Stimulated activated CD4-positive, alpha-beta T cell treated with anti-CD3 and anti-CD28 coated beads, Interleukin-4, amount 100 ng/mL, for 48 hours (primary cell): ENCODE measurements at places on chromosomes 2 and 18.

GRCh38 chr2:214899751-214900150 lies 90.3 kb upstream of the BARD1 start:
- no peak for DNase-seq

GRCh38 chr18:63488160-63488559 lies 11.4 kb downstream of the SERPINB5 start:
- no peak for DNase-seq

DNA sequence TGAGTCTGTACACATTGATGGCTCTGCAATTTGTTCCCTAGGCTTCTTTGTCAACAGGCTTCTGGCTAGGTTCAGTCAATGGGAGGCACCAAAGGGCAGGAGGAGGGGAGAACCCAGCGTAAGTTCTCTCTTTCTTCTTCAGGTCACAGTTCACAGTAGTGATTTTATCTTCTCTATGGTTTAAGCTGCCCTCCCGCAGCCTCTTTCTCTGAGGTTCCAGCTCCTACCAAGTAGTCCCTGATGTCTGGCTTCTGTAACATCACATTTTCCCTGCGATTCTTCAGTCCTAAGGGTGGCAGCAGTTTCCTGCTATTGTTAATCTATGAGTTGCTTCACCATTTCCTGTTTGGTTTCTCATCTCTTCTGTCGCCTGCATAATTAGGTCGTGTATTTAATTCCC lies 107.4 kb downstream of the CPO start:
- DNase-seq = no peak

- DNase-seq = no peak
Observed at GRCh38 chr2:121334581-121335293, 49.7 kb upstream of the TFCP2L1 start.

DNA sequence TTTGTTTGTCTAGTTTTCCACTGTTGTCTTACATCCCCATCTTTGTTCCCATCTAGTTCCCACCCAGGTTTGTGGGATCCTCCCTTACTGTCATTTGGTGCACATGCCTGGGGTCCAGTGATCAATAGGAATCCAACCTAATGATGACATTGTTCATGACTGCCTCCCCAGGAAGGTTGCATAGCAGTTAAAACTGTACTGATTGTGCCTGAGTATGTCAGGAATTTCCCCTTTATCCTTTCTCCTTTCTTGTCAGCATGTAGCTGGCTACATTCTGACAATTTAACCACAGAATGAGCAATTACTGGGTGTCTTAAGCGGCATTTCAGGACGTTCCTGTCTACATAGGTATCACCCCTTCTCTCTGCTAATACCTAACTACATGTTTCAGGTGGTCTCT lies 653.0 kb downstream of the CNTNAP5 start:
- no peak for DNase-seq

DNA sequence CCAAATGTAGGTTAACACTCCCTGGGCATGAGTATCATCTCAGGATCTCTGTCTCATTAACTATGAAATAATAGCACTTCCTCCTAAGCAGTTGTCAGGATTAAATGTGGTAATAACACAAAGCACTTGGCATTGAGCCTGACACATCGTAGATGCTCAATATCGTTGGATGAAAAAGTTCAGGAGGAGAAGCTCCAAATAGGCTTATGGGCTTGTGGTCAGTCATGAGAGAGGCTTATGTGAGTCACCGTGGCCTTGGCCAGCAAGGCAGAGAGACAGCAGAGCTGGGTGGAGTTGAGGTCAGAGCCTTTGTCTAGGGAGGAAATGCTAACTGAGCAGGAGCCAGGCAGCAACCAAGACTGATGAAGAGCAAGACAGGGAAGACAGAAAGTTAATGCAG lies 68.3 kb upstream of the PPM1B start:
- DNase-seq = no peak

DNA sequence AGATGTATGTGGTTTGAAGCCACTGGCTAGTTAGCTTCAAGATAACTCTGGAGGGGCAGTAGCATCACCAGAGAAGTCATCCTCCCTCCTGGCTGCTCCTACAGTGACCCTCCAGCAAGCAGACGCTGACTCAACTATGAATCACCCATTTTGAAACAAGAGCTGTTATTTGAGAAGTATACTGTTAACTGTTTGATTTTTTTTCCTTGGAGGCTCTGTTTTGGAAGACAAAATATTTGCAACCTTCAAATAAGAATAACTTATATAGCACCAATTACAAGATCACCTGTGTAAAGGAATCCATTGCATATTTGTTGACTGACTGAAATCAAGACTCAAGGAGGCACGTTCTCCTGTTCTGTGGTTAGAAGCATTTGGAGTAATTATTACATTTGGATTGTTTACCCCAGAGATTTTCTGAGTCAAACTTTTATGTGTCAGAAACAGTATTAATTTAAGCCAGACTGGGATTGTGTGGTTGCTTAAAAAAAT lies 313.8 kb downstream of the MTX2 start:
- DNase-seq = no peak

GRCh38 chr2:82007071-82007664 lies 1702.6 kb upstream of the LRRTM1 start:
- DNase-seq = no peak

- DNase-seq = no peak
Observed at GRCh38 chr2:181143790-181144300, 163.4 kb downstream of the UBE2E3 start.

- DNase-seq = no peak
Observed at GRCh38 chr2:9197916-9198315, 8.7 kb upstream of the ASAP2 start.

DNA sequence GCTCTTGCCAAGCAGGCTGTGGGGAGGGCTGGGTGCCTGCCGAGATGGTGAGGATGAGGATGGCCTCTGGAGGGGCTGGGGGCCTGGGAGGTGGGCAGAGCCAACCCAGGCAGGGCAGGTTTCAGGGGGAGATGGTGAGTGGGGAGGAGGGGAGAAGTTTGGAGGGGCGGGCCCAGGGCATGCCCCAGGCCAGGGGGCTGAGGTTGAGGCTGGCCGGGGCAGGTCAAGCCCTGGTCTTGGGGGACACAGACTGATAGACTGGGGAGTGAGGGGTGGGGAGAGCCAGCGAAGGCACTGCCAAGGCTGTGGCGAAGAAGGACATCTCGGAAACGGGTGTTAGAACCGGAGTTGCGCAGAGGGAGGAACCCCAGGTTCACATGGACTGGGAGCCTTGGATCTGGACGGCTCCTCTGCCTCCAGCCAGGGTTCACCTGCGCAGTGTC lies 12.6 kb downstream of the CAPN10 start:
- no peak for DNase-seq

DNA sequence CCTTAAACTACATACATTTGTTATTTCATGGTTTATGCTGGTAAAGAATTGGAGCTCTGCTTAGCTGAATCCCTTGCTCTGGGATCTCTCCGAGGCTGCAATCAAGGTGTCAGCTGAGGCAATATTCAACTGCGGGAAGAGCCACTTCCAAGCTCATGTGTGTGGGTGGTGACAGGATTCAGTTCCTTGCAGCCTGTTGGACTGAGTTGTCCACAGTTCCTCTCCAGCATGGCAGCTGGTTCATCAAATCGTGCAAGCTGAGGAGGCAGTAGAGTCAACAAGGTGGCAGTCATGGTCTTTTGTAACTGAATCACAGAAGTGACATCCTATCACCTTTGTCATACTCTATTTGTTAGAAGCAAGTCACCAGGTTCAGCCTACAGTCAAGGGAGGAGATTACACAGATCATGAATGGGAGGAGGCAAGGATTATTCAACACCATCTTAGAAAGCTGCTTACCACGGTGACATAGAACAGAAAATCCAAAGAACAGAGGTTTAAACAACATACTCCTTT lies 56.9 kb downstream of the CTIF start:
- no peak for DNase-seq

GRCh38 chr2:235713189-235713588 lies 219.3 kb downstream of the AGAP1 start:
- no peak for DNase-seq

- DNase-seq = no peak
Observed at GRCh38 chr2:132691556-132691955, 21.6 kb upstream of the LYPD1 start.

DNA sequence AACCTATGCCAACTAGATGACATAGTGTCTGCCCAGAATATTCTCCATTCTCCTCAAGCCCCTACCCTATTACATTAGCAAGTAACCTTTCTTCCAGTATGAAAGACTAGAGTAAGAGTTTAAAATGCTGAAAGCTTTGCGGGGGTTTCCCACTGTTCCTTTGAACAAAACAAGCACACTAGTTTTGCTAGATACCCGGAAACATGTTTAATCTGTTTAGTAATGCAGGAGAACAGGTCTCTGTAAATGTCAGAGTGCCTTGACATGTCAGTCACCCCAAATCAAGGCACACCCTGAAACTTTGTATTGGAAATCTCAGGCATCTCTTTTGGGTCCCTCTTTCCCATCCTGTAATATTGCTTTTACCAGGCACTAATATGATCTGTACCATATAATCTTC lies 11.6 kb downstream of the GALNT5 start:
- DNase-seq = no peak

GRCh38 chr2:36664696-36665076 lies 31.8 kb upstream of the VIT start:
- no peak for DNase-seq

DNA sequence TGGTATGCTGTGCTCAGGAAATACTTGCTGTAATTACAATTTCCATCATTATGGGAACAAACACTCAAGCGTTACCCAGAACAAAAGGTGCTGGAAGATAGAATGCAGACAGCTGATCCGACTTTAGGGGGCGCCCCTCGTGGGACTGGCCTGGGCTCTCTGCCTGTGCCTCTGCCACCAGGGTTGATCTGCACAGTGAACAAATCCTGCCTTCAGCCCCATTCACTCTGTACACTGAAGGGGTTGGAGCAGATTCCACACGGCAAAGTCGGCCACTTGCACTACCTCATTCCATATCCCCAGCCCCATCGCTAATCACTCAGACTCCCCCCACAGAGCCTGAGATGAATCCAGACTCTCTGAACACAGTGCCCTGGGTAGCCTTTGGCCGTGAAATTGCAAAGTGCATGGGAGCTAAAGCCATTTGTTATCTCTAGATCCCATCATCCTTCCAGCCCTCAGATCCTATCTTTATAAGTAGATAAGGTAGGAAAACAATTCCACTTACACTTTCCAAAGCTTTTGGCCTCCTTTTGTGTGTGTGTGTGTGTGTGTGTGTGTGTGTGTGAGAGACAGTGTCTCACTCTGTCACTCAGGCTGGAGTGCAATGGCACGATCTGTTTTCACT lies 69.3 kb downstream of the INPP5D start:
- no peak for DNase-seq

GRCh38 chr2:212032032-212032431 lies 506.6 kb downstream of the ERBB4 start:
- no peak for DNase-seq

GRCh38 chr2:22838461-22838860 lies 546.5 kb upstream of the KLHL29 start:
- DNase-seq = no peak

DNA sequence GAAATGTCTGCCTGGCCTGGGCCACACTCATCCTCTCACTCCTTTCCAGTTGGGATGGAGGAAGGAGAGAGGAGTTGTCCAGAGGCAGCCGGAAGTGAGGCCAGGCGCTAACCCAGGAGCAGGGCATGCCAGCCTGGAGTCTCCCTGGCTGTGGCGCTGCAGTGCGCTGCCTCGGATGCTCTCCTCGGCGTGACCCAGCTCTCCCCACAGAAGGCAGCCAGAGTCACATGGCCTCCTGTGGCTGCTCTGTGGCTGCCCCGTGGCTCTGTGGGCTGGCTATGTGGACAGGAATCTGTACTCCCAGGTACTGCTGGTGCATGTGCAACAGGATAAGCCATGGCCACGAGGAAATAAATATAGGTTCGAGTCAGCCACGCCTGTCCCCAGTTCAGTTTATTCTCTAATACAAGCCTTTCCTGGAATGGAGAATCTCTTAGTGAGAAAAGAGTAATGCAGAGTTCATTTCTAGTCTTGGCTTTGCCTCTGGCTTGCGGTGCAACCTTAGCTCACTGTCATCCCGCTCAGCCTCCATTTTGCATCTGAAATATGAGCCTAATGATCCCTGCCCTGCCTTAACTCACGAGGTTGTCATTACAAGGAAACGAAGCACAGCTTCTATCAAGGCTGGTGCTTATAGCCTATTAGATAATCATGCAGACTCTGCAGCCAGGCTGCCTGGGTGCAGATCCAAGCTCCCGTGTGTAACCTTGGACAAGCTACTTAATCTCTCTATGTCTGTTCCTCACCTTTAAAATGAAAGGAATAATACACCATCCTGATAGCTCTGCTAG lies 106.3 kb downstream of the ANTXR1 start:
- DNase-seq = no peak

GRCh38 chr2:32715391-32715841 lies 87.6 kb downstream of the TTC27 start:
- no peak for DNase-seq

DNA sequence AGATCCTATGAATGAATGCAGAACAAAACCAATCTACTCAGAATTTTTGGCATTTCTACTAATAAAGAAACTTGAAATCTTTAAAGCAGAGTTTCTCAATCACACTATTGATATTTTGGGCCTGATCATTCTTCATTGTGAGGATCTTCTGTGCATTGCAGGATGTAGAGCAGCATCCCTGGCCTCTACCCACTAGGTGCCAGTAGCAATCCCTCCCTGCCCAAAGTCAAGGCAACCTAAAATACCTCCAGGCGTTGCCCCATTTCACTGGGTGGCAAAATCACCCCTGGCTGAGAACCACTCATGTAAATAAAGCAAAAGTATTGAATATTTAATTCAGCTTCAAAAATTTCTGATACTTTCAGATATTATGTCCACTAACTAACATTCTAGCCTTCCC lies 213.0 kb downstream of the SP3 start:
- DNase-seq = no peak

GRCh38 chr2:175929850-175930249 lies 72.2 kb downstream of the LNPK start:
- DNase-seq = no peak

DNA sequence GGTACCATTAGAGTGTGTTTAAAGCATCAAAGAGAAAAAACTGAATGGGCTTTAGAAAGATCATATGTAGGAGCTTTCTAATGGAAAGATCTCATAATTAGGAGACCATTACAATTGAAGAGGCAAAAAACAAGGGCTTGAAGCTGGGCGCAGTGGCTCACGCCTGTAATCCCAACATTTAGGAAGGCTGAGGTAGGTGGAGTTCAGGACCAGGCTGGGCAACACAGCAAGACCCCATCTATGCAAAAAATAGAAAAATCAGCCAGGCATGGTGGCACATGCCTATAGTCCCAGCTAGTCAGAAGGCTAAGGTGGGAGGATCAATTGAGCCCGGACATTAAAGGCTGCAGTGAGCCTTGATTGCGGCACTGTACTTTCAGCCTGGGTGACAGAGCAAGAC lies 59.0 kb downstream of the PIAS2 start:
- DNase-seq = no peak

DNA sequence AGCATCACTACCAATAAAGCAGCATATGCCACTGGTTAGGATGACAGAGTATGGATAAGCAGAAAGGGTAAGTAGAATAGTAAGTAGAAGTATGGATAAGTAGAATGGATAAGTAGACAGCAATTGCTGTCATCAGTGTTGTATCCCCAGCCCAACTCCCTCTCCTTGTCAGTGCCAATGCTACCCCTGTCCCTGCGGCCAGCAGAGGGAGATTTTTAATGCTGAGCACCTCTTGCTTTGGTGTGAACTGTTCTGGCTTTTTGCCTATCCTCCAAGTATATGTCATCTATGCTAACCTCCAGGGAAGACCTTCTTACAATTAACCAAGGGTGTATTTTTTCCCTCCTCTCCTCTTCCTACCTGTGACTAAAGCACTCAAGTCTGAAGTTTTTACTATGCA lies 136.7 kb upstream of the SPHKAP start:
- DNase-seq = no peak

GRCh38 chr18:42274488-42275137 lies 319.6 kb downstream of the PIK3C3 start:
- DNase-seq = no peak

- DNase-seq = no peak
Observed at GRCh38 chr18:34467058-34467457, 242.3 kb upstream of the NOL4 start.

GRCh38 chr2:39851651-39852110 lies 72.6 kb upstream of the THUMPD2 start:
- no peak for DNase-seq
